Hematopoietic multipotent progenitor cell (in vitro differentiated cells): ENCODE measurements at places on chromosomes 11 and 22. TPM values are rescaled to one million over a fixed set of nuclear protein-coding genes. Genes with fewer than 3 reads are reported as not detected.

Gene TMEM121B
- under 0.01 TPM for total RNA-seq

Gene DGCR6L
- total RNA-seq = 52.8 TPM

Gene MRGPRE
- total RNA-seq = not detected

Gene OR52L1
- total RNA-seq = not detected

Gene MMP11
- 3.2 TPM for total RNA-seq

Gene CCDC73
- total RNA-seq = under 0.01 TPM

Gene BCR
- 238 TPM for total RNA-seq

Gene MISFA
- not detected for total RNA-seq

Gene ZFTA
- 24.0 TPM for total RNA-seq

Gene OR10D3
- total RNA-seq = not detected

Gene FOSL1
- total RNA-seq = 24.5 TPM

Gene MRGPRF
- not detected for total RNA-seq

Gene MICAL2
- 34.2 TPM for total RNA-seq
